ENCODE measurements at places on chromosomes 7 and 10.

GRCh38 chr10:24844742-24845141 lies 107.7 kb downstream of the PRTFDC1 start:
- no peak for DNase-seq

DNA sequence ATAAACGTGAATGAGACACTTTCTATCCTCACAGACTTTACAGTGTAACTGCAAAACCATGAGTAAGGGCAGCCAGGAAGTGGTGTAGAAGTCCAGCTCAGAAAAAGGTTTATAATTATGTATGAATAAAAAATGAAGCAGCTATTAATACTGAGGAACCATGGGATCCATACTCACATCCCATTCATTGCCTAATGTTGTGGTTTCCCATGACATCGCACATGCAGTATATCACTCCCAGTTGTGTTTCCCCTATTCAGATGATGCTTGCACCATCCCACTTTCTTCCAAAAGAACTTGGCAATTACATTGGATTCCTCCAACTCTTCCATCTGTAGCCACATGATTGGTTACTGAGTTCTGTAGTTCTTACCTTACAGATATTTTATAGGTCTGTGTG lies 74.5 kb upstream of the SEMA3D start:
- DNase-seq = peak; percentile 48

DNA sequence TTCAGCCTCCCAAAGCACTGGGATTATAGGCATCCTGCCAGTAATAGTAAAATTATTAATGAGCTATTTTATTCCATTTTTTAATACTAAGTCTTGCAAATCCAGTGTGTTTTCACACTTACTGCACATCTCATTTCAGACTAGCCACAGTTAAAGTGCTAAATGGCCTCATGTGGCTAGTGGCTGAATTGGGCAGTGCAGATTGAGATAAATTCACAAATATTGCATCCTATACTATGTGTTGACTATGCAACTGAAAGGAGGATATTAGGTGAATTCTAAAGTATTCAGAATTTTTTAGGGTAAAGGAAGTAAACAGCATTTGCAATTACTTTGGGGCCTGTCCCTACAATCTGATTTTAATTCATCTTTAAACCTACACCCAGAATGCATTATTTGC lies 10.2 kb downstream of the APBB1IP start:
- DNase-seq = no peak

- DNase-seq = no peak
Observed at GRCh38 chr7:132919771-132920170, 162.1 kb downstream of the CHCHD3 start.

GRCh38 chr7:25549271-25549921 lies 321.1 kb upstream of the NPVF start:
- no peak for DNase-seq

DNA sequence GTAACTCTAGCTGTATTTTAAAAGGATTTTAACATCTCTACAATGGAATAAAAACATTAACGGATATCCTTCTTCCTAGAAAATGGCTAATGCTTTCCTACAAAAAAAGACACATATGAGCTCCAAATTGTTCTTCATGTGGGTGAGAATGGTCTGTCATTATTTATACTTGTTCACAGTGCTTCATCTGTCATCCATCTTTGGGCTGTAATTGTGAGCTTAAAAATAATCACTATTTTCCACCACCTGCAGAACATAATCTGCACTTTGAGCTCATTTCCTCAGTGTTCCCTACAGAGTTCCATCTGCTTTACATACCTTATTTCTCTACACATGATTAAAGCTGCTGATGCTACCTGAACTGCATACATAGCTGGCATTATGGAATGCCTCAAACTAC lies 979.1 kb upstream of the C7orf33 start:
- DNase-seq = no peak

DNA sequence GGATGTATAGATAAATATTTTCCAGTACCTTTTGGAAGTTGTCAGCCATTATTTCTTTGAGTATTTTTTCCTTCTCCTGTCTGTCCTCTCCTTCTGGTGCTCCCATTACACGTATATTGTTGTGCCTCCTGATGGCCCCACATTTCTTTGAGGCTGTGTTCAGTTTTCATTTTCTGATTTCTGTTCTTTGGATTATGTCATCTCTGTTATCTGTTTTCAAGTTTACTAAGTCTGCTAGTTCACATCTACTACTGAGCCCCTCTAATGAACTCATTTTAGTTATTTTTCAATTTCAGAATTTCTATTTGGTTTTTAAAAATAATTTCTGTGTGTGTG lies 16.3 kb downstream of the RBM33 start:
- DNase-seq = no peak

DNA sequence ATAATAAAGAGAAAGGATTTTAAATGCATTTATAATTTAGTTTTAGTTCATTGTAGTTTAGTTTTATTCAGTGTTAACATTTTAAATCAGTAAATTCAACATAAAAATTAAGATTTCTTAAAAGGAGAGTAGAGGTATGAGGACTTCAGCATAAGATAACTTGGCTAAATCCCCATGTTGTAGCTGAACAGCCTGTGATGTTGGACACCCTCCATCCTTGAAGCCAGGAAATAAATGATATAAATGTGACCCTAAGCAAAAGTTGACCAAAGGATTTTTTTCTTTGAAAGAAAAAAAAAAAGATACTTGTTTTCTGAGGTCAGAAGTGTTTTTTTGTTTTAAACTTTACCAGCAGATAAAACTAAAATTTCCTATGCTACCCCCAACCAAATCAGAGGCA lies 48.7 kb downstream of the GNAI1 start:
- no peak for DNase-seq

GRCh38 chr10:127283576-127283975 lies 87.2 kb upstream of the INSYN2A start:
- no peak for DNase-seq

- no peak for DNase-seq
Observed at GRCh38 chr10:43055217-43055616, 21.7 kb upstream of the RET start.

DNA sequence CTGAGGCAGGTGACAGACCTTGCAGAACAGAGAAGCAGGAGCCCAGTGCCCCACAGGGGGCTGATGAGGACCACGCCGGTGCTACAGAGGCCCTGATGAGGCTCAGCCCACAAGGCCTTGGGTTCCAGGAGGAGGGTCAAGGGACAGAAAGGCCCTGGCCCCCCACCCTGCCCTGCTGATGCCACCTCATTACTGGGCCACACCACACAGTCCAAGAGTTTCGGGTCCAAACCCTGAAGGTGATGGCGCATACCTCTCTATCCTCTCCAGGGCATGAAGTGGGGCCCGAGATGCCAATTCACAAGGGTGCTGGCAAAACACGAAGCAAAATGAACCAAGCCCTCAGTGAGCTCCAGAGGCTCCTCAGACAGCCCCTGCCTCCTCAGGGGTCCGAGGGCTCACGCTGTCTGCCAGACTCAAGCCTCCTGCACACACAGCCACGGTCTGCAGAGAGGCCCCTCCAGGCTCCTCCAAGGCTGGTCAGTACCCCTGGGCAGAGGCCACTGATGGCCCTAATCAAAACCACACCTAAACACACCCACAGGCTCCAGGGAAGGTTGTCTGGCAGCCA lies 32.3 kb downstream of the RASGEF1A start:
- no peak for DNase-seq

DNA sequence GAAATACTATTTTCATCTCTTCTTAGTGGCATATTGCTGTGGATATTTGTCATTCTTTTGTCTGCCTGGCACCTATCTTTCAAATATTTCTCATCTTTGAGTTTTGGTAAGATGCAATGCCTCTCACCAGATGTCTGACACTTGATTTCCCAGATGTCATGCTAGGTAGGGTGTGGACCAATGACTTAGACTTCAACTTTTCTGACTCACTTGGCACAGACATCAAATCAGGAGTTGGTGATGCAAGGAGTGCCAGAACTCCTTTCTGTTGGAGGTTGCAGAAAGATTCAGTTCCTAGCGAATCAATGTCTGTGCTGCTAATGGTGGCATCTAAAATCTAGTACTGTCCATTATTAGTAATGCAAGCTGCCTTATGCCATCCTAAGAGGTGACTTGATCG lies 216.9 kb upstream of the FERD3L start:
- DNase-seq = peak; percentile 63

GRCh38 chr10:6044751-6045313 lies 17.3 kb downstream of the IL2RA start:
- no peak for DNase-seq

DNA sequence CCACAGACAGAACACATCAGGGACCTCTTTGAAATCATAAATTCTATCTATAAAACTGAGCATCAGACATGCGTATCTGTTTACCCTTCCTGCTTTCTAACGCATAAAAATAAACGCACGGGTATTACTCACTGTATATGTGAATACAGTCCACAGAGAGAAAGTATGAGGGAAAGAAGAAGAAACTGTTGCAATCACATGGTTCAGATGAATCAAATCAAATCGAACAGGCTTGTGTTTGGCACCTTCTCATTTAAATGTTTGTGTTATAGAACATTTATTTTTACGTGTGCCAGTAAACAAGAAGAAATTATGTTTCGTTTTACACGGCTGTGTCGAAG lies 322.0 kb downstream of the FRMD4A start:
- no peak for DNase-seq

DNA sequence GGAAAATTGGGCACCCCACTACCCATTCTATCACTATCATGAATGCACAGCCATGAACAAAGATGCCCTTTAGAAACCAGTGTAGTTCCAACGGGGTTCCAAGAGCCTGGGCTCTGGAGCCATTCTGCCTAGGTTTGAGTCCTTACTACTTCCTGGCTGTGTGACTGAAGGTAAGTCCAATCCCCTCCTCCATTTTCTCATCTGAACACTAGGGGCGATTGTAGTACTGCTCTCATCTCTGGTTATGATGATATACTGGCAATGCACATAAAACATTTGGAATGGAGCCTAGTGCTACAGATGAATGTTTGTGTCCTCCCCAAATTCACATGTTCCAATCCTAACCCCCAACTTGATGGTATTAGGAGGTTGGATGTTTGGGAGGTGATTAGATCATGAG lies 28.1 kb upstream of the CDH23 start:
- no peak for DNase-seq

DNA sequence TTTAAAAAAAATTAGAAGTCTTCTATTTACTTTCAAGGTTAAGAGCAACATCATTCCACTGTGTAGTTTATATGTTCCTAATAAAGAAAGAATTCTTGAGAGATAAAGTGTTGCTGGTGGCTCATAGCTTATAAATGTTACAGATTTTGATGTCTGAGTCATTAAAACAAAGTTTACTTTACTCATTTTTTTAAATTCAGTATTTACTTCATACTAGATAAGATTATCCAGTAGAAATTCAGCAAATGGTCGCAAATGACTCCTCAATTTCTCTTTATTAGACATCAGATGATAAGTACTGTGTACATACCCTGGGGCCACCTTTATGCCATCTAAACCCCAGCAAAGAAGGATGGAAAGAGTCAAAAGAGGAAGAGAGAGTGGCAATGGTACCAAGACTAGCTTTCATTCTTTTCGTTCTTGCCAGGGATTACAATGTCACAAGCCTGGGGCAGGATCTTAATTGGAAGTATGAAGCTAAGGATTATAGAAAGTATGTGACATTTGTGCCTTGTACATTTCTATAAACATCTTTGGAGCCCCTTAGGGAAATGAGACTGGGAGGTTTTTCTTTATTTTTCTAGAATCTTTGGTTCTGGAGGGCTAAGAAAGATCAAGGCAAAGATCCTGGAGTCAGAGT lies 206.1 kb downstream of the CHRM2 start:
- peak; percentile 73 for DNase-seq

GRCh38 chr7:14691034-14691433 lies 211.5 kb downstream of the DGKB start:
- no peak for DNase-seq

GRCh38 chr7:152583006-152583405 lies 92.9 kb downstream of the XRCC2 start:
- DNase-seq = no peak

GRCh38 chr10:58322072-58322834 lies 12.6 kb upstream of the UBE2D1 start:
- peak; percentile 36 for DNase-seq

DNA sequence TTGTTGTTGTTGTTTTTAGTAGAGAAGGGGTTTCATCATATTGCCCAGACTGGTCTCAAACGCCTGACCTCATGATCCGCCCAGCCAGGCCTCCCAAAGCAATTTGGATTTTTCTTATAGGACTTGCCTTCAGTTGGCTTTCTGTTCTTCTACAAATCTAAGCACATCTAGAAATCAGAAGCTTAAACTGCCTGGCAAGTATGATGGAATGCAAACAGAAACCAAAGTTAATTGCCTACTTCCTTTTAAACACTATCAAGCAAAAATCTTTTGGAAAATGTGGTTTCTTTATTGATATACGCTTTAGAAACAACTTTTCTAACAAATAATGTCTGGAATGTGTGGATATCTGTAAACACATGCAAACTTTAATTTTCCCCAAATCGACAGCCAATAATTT lies 64.9 kb downstream of the USP6NL start:
- DNase-seq = peak; percentile 4

GRCh38 chr7:44398511-44398911 lies 73.1 kb upstream of the CAMK2B start:
- DNase-seq = no peak

- no peak for DNase-seq
Observed at GRCh38 chr10:74842301-74842954, 16.0 kb downstream of the KAT6B start.

- no peak for DNase-seq
Observed at GRCh38 chr10:127046975-127047877, 142.0 kb downstream of the DOCK1 start.

DNA sequence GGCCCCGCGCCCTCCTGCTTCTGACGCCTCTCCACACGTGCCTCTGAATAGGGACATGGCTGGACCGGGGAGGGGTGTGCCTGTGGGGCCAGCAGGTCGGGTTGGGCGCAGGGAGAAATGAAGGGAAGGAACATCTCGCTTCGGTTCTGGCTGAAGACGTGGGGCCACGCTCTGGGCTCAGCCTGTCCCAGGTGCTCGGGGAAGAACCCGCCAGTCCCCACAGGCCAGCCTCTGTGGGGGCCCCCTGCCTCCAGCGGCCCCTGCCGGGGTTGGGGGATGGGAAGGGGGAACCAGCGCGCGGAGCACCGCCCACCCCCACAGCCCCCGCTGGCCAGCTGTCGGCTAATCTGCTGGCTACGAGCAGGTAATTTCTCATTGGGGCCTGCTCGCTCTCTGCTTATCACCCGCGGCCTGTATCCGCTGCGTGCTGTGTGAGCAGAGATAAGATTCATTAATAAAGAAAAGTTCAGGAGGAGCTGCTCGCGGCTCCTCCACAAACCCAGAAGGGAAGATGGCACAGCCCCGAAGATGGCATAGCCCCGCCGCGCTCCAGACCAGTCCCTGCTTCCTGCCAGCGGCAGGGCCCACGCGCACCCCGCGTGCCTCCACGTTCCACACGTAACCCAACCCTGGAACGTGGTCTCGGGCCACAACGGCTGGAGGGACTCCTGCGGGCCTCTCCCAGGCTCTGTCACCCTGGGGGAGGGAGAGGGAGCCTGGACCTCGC lies 186.2 kb downstream of the ELFN1 start:
- DNase-seq = no peak

GRCh38 chr10:25828475-25828874 lies 105.6 kb upstream of the MYO3A start:
- no peak for DNase-seq

- peak; percentile 70 for DNase-seq
Observed at GRCh38 chr10:97332591-97333350, 1.8 kb downstream of the FRAT2 start.

GRCh38 chr7:32068411-32069101 lies 1.7 kb downstream of the PDE1C start:
- DNase-seq = no peak

Measured in bronchial epithelial cell (primary cell).